CD4-positive, alpha-beta T cell treated with Interleukin-4 for 1 hour (primary cell): ENCODE measurements at places on chromosomes 12 and 14.

- no peak for DNase-seq
Observed at GRCh38 chr14:50773632-50774541, 57.1 kb downstream of the NIN start.

DNA sequence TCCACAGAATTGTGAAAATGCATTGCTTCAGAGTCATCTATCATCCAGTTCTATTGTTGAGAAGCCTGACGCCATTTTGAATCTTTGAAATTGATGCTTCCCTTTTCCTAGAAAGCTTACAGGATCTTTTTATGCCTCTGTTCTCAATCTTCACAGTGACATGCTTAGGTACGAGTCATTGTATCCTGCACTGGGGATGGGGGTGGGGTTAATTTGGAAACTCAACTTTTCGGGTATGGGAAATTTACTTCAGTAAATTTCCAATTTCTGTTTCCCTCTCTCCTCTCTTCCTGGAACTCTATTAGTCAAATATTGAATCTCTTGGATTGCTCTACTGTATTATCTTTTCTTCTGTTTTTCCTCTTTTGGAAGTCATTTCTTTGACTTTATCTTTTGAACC is 24.5 kb downstream of the RNASE10 start:
- DNase-seq, result no peak

GRCh38 chr12:72146495-72146894 is 125.7 kb upstream of the TRHDE start:
- no peak for DNase-seq

DNA sequence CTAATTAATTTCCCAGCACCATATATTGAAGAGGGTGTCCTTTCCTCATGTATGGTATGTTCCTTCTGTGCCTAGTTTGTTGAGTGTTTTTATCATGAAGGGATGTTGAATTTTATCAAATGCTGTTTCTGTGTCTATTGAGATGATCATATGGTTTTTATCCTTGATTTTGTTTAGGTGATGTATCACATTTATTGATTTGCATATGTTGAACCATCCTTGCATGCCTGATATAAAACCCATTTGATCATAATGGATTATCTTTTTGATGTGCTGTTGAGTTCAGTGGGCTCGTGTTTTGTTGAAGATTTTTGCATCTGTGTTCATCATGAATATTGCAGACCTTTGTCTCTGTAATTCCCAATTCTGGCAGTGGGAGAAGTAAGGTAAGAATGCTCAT is 44.6 kb downstream of the RASSF8 start:
- no peak for DNase-seq

GRCh38 chr12:49367381-49368239 is at the start of gene SPATS2:
TSS of gene SPATS2 (plus strand) at chr12:49367462. CDS start at chr12:49461013, 93,551 bp downstream.
- DNase-seq, result no peak

GRCh38 chr12:93297032-93297431 is 80.7 kb upstream of the NUDT4 start:
- no peak for DNase-seq

DNA sequence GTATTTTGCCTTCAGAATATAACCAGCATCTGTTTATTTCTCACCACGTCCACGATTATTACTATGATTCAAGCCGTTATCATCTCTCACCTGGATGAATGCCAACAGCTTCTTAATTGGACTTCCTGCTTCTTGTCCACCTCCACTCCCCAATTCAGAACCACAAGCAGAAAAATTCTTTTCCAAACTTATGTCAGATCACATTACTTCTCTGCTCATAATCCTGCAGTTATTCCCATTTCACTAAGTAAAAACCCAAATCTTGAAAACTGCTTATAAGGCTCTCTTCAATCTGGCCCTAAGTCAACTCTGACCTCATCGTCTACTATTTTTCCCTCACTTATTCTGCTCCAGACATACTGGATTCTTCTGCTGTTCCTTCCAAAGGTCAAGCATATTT is 2.0 kb downstream of the CRY1 start:
- no peak for DNase-seq

DNA sequence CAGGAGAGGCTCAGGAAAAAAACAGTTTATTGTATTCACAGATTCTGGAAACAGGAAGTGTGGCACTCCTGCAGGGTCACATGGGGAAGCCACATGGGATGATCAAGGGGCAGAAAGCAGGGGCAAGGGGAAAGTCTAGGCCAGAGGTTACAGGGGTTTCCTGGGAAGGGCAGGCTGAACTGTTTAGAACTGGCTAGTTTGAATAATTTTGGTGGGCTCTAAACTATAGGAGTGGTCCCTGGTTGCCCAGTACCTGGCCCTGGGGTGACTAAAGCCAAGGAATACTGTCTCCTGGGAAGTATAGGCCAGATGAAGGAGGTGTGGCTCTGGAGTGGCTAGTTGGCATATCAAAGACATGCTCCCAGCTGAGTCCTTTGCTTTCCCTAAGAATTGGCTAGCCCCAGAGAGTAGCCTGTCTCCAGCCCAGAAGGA is 169.2 kb downstream of the SLC41A2 start:
- DNase-seq, result no peak

DNA sequence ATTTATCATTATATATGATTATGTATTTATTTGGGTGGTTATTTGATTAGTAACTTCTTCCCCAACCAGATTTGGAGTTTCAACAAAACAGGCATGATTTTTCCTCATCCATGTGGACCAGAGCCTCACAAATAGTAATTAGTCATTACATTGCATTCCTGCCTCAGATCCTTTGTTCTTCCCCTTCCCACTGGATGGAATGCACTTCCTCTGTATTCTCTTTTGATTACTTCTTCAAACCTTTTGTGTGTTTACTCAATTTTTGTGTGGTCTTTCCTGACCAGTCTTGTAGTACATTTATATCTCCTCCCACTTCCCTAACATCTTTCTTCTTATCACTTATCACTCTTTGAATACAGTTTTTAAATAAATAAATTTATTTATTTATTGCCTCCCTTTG is 15.5 kb downstream of the SYT1 start:
- no peak for DNase-seq

DNA sequence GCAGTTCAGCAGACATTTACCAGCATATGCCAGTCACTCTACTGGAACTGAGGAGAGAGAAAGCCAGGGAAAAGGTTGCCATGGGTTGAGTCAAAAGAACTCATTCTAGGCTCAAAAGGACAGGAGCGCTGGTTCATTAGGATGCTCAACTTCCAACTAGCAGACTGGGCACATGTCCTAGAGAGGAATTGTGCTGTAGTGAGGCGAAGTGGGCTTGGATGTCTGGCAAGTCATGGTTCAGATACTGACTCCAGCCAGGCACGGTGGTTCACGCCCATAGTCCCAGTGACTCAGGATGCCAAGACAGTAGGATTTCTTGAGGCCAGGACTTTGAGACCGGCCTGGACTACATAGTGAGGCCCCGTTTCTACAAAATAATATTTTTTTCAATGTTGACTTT is 281.5 kb downstream of the CACNA1C start:
- no peak for DNase-seq

DNA sequence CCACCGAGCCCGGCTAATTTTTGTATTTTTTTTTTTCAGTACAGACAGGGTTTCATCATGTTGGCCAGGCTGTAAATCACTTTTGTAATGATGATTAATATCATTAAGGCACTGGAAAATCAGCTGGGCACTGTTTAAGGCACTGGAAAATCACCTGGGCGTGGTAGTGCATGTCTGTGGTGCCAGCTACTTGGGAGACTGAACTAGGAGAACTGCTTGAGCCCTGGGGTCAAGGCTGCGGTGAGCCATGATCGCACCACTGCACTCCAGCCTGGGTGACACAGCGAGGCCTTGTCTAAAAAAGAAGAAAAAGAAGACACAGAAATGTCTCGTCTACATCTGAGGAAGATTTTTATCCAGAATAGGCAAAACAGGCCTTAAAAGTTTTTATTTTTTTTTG is 12.7 kb downstream of the SLC11A2 start:
- no peak for DNase-seq

DNA sequence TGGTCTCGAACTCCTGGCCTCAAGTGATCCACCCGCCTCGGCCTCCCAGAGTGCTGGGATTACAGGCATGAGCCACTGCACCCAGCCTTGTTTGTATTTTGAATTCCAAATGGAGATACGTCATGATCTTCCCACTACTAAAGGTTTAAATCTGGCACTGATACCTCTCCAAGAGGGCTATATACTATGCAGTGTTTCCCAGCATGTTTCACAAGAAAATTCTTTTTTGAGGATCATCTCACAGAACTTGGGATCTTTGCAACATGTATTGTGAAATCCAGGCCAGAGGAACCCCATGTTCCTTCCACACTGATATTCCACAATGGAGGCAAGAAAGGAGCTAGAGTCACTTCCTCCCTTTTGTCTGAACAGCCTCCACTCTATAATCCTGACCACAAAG is 112.7 kb downstream of the NT5DC3 start:
- DNase-seq, result no peak

DNA sequence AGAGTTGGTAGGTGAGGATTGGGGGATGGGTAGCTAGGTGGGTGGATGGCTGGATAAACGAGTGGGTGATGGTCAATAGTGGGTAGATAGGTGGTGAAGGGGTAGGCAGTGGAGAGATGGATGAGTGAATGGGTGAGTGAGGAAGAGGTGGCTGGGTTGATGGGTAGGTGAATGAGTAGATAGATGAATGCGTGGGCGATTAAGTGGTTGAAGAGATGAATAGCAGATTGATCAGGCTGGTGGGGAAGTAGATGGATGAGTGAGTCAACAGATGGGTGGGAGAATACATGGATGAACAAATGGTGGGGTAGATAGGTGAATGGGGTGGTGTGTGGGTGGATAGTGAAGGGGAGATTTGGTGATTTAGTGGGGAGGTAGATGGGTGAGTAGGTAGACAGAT is 51.1 kb downstream of the SYNE3 start:
- no peak for DNase-seq

- DNase-seq, result no peak
Observed at GRCh38 chr12:128813392-128813791, 10.4 kb downstream of the SLC15A4 start.

DNA sequence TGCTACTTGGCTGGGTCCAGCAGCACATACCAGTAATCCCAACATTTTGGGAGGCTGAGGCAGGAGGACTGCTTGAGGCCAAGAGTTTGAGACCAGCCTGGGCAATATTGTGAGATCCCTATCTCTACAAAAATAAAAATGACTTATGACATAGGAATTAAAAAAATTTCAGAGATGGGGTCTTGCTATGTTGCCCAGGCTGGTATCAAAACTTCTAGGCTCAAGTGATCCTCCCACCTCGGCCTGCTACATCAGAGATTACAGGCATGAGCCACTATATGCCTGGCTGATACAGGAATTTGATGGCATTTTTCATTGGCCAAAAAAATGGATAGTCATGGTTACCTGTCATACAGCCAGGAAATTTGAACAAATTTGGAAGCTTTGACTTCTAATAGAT is 54.6 kb downstream of the ZC3H14 start:
- DNase-seq, result no peak

DNA sequence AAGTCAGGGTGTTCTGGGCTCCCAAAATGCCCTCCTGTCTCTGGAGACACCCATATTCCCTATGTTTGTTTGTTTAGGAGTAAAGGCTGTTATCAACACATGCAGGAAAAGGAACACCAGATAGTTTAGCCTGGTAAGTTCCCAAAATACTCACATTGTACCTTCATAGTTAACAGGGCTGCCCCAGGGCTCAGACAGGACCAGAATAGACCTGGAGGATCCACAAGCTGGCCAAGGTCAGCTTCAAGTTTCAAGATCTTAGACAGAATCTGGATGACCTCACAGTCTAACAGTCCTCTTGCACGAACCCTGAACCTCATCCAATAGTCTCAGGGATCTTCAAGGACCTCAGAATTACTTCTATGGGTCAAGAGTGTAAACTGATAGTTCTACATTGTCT is 18.1 kb upstream of the HSP90B1 start:
- DNase-seq, result no peak

DNA sequence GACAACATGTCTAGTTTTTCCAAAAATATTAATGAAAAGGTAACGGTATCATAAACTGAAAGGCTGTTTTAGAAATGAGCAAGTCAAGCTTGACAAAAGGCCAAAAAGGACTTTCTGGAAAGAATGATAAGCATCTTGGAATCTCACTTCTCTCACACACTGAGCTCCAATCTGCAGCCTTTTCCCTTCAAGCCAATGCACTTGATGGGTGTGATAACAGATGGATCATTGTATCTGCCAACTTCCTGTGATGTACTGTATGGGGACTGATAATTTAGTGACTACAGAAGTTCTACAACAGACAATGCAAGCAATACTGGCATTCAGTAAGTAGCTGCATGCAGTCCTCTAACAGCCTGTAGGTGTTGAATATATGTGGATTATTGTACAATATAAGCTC is 147.1 kb downstream of the MED13L start:
- DNase-seq, result no peak

DNA sequence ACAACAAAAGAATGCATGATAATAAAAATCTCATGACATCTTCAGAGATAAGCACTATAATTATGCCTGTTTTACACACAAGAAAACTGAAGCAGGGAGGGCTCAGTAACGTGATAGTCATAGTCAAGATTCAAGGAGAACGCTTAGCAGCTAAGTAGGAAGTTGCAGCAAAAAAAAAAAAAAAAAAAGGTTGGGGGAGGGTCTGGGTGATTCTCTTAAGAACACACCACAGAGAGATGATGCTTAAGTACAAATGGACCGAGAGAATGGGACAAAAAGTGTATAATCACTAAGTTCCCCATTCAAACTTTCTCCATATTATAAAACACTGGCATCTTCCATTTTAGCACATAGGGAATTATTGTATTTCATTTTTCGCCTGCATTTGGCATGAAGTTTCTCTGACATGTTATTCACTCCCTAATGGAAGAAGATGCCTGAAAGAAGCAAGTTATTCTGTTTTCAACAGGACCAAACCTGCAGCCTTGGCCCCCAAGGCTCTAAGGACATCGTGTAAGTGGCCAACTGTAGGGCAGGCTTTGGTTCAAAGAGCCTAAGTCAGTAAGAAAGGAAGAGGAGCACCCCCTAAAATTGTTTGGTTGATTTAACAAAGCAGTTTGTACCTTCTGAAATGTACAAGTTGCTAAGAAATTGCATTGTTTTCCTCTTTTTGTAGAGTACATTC is 142.9 kb upstream of the TMPO start:
- DNase-seq, result no peak

- DNase-seq, result no peak
Observed at GRCh38 chr12:64876388-64877071, 52.1 kb downstream of the TBC1D30 start.

GRCh38 chr12:94460616-94460959 is 921 bp upstream of the CEP83 start:
- DNase-seq, result no peak
